Astrocyte of the spinal cord (primary cell): ENCODE measurements at places on chromosomes 11 and 22.

GRCh38 chr11:69409812-69410645 is 71.4 kb upstream of the LINC01488 start:
- no peak for DNase-seq

DNA sequence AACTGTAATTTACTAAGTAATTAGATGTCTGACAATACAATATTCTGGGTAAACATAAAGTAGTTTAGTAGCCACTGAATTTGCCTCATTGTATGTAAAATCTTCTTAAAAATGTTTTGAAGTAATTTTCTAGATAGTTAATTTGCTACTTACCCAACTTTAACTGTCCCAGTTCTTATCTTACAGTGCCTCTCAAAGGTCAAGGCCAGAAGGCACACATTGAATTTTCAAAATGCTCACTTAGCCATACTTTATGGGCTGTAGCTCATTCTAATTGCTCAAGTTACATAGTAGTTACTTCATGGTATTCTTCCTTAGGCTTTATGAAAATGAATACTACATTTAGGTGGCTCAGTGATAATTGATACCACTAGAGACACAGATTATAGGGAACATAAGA is 666.6 kb downstream of the CNTN5 start:
- DNase-seq = no peak

DNA sequence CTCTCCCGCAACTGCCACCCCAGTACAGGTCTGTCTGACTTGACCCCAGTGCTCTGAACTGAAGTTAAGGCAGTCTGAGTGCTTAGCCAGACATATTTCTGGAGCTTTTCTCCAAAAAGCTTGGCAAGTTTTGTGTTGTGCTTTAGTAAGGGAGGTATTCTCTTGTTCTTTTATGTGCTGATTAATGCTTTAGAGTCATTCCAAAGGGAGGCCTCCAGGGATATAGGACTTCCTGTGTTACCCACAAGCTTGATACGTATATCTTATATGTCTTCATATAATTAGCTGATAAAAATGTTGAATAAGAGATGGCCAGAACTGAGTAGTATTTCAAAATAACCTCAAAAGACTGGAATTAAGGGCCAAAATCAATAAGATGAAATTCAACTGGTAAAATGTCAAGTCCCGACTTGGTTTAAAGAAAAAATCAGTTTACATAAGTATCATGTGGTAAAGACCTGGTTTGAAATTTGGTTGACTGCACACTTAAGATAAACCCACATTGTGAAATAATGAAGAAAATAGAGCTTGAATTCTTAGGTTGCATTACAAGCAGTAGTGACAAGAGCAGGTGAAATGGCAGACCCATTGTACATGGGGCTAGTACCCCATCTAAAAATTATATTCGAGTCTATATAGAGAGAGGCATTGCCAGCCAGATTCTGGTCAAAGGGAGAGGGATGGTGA is 226.9 kb downstream of the SNX19 start:
- DNase-seq = peak; percentile 50

GRCh38 chr11:20014067-20014402 is 146.2 kb downstream of the DBX1 start:
- DNase-seq = no peak

DNA sequence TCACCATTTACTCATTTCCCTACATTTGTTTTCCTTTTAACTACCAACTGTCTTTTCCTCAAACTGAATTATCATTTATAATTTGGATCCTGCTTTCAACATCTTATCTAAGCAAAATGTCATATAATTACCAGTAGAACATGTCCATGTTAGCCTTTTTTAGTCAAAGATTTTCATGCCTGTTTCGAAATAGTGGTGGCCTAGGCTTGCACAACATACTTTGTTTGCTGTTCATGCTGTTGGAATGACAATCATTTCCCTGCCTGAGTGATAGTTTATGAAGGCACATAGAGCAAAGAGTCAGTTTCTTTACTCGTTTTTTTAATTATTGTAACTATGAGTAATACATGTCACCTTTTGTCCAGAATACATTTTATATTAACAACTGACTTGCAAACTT is 144.3 kb upstream of the ANO3 start:
- peak; percentile 56 for DNase-seq

DNA sequence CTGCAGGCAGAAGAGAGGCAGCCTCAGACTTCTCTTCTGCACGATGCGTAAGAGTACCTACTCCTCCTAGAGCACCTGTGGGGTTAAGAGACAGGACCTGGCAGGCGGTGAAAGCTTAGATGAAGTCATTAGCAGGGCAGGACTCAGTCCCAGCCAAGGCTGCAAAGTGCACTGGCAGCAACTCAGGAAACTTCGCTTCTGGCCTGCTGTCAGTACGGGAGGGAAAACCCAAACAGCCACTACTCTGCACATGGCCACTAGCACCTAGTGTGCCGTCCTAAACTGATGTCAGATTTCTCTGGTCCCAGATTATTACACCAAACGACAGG is 8.8 kb upstream of the KLHL35 start:
- DNase-seq = no peak

GRCh38 chr11:47399860-47400767 is 8.3 kb upstream of the SLC39A13 start:
- DNase-seq = no peak

DNA sequence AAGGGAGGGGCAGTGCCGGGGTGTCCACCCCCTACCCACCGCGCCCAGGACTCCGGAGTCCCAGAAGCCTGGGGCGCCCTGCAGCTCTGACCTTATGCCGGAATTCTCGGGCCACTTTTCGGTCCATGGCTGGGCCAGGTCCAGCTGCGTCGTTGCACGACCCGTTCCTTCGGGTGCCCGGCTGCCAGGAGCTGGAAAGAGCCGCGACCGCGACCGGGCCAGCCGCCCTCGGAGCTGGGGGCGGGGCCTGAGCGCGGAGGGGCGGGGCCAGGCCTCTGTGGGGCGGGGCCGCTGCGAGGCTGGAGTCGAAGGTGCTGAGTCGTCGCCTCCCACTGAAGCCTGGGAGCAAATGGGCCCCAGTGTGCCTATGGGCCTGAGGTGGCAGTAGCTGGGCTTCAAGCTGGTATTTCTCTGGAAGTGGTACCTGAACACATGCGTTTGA is at the start of gene USH1C:
Gene USH1C (minus strand): TSS at position 236 of the 442 bp plus-strand sequence. CDS start 109 bp downstream, at position 127.
- DNase-seq = no peak

DNA sequence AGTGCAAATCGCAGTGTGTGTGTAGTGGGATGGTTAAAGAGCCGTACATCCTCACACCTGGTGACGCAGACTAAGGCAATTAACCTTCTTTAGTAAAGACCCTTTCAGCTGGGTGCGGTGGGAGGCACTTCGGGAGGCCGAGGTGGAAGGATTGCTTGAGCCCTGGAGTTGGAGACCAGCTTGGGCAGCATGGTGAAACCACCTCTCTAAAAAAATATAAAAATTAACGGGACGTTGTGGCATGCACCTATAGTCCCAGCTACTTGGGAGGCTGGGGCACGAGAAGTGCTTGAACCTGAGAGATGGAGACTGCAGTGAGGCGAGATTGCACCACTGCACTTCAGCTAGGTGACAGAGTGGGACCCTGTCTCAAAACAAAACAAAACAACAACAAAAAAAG is 31.5 kb downstream of the ZBTB16 start:
- DNase-seq = no peak

- no peak for DNase-seq
Observed at GRCh38 chr11:379205-380094, 10.2 kb downstream of the B4GALNT4 start.

DNA sequence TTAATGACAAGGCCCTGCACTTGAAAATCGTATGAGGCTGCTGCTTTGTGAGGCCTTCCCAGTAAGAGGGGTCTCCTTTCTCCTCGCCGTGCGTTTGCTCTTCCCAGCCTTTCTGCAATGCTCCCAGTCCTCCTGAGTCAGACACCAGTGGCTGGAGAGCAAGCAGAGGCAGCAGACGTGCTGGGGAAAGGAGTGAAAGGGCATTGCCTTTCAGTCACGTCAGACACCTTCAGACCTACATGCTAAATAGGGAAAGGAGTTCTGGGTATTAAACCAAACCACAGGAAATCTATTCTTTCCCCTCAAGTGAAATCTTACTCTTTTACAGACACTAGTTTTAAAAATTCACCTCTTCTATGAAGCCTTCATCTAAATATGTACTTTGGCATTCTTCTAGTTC is 274.8 kb downstream of the NTM start:
- no peak for DNase-seq

DNA sequence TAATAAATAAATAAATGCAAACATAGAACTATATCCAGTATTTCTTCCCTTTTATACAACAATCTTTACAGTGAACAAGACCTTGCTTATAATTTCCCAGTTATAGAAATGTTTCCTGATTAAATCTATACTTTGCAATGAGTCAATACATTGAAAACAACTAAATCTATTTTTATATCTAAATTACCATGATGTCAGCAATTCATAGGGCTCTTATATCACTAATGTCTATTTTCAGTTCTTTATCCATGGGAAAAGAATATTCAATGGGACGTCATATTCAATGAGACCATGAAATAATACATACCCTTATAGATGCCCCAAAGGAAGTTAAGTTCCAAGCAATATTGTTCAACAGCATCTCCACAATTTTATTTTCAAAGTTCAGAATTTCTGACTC is 359.9 kb downstream of the CASP12 start:
- no peak for DNase-seq

DNA sequence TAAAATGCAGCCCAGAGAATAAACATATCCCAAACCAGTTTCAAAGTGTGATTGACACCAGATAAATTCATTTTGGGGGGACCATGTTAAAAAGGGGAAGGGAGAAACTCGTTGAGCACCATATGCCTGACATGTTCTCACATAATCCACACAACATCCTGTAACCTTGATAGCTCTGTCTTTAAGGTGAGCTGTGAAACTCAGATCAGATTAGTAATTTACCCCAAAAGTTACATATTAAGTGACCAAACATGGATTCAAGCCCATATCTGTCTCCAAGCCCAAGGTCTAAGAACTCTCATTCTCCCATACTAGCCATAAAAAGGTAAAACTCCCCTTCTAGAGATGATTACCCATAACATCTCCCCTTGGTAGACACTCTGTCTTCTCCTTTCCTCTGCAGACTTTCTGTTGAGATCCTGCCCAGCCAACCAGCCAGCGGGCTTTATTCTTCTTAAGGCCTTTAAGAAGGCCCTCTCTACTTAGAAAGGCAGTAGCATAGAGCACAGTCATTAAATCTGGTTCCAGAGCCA is 150.7 kb downstream of the CCDC34 start:
- DNase-seq = no peak

DNA sequence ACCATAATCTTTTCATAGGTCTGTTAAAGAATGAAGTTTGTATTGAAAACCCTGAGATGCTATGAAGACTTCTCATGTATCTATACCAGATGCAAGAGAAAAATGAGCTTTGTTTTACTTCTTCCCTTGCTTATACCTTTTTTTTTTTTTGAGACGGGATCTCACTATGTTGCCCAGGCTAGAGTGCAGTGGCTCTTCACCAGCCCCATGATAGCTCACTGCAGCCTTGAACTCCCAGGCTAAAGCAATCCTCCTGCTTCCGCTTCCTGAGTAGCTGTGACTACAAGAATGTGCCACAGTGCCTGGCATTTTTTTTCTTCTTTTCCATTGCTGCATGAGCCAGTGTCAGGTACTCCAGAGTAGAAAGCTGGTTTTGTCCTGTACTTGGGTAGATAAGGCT is 10.8 kb downstream of the CEP295 start:
- DNase-seq = no peak

- no peak for DNase-seq
Observed at GRCh38 chr11:108508653-108509593, 10.7 kb upstream of the POGLUT3 start.

GRCh38 chr22:31951194-31952093 is 7.1 kb downstream of the YWHAH start:
- DNase-seq = no peak

- peak; percentile 56 for DNase-seq
Observed at GRCh38 chr11:107999759-108000455, 8.8 kb upstream of the CUL5 start.

DNA sequence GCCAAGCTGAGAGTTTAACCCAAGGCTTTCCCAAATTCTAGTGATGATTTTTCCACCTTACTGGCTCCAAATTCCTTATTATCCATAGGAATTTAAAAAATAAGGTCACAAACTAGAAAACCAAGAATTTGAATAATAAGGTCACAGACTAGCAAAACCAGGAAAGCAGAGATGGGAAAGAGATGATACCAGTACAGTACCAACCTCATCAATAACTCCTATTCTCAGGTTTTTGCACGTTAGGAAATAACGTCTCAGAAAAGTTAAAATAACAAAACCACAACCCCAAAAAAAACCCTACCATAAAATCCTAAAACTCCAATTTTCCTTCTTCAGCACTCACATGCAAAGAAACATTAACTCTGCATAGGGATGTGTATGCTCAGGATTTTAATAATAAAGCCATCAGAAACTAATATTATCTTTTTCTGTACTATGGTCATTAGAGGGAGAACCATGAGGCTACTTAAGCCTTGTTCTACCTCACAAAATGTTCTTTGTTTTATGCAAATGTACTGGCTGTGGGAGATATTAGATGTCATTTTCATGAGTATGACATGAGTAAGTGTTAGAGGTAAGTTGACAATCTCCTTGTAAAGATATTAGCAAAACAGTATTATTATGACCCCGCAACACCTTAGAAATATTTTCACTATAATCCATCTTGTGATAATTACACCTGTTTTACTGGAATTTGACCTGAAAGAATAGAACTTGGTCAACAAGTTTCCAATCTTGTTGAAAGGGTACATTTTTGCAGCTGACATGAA is 16.1 kb upstream of the EED start:
- DNase-seq = no peak

- DNase-seq = no peak
Observed at GRCh38 chr22:23012081-23012622, 58.2 kb upstream of the GNAZ start.

DNA sequence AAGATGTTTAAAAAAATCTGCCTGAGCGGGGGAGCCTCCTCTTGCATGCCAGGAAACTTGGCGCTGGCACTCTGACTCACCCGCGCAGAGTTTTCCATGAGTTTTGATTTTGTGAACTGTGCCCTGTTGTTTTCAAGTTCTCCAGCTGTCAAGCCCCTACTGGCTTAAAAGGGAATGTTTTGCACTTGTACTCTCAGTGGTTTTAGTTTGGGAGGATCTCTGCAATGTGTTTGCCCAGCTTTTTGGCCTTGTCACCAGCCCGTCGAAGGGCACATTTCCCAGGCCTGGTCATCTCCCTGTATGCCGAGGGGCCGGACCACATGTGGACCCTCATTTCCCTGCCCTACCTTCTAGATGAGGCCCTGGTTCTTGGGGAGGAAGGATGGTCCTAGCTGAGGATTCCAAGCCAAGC is 12.2 kb downstream of the MRGPRF start:
- peak; percentile 82 for DNase-seq

GRCh38 chr22:42720263-42721044 is at the start of gene A4GALT:
A4GALT (minus strand) TSS chr22:42720870; CDS start chr22:42693951, 26,919 bp downstream.
- DNase-seq = no peak

- DNase-seq = no peak
Observed at GRCh38 chr22:25346859-25347751, 127.7 kb downstream of the CRYBB2 start.

- peak; percentile 26 for DNase-seq
Observed at GRCh38 chr11:72015511-72016061, 16.9 kb downstream of the IL18BP start.
